NCI-H446 (cell line): ENCODE measurements at places on chromosomes 3 and 15.

DNA sequence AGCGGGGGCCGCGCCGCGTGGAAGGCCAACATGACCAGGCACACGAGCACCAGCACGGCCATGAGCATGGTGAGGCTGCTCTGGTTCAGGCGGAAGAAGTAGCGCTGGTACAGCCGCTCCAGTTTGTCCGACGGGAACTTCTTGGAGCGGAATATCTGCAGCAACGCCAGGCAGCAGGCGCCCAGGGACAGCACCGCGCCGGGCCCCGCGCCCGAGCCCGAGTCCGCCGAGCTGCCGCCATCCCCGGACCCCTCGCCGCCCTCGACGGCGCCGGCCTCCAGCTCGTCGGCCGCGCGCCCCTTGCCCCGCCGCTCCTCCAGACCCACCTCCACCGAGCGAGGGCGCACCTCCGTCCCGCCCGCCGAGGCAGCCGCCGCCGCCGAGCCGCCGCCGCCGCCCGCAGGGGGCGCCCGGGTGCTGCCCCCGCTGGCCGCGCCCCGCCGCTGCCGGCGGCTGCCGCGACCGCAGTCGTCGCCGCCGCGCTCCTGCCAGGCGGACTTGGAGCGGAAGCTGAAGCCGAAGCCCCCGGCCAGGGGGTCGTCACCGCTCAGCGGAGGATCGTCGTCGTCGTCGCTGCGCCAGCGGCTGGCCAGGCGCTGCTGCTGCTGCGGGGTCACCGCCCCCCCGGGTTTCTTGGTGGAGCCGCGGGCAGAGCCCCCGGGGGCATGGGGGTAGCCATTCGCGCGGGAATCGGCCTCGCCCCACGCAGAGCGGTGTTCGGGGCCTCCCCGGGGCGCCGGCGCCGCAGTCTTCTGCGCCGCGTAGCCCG is 957 bp downstream of the ADCY5 start:
- no peak for DNase-seq

GRCh38 chr15:63986185-63986680 is 60.1 kb downstream of the DAPK2 start:
- DNase-seq = no peak

DNA sequence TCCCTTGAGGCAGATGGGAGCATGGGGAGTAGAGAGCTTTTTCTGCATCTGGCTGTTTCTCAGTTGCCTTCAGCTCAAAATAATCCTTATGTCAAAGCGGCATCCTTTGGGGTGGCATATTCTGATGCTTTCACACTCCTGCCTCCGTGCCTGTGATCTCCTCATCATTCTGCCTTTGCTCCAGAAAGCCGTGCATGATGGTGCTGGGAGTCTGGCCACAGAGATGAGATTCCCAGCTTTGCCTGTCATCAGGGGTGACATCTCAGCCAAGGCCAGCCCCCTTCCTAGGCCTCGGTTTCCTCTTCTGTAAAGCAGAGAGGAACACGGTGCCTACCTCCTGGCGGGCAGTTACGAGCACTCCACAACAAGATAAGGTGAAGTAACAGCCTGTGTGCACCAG is 96.3 kb upstream of the ALDH1A3 start:
- no peak for DNase-seq

DNA sequence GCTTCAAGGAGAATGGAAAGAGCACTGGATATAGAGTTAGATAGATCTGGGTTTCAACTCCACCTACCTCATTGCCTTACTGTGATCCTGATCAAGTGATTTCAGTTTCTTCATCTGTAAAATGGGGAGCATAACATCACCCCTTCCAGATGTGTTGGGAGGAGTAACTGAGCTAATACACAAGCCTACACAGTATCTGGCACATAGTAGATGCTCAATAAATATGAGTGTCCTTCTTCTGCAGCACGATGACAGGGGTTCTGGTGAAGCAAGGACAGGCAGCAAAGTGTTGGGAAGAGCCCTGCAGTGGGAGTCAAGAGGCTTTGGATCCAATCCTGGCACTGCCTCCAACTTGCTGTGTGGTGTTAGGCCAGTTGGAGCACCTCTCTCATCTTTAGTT is 270.0 kb downstream of the UACA start:
- DNase-seq = no peak

DNA sequence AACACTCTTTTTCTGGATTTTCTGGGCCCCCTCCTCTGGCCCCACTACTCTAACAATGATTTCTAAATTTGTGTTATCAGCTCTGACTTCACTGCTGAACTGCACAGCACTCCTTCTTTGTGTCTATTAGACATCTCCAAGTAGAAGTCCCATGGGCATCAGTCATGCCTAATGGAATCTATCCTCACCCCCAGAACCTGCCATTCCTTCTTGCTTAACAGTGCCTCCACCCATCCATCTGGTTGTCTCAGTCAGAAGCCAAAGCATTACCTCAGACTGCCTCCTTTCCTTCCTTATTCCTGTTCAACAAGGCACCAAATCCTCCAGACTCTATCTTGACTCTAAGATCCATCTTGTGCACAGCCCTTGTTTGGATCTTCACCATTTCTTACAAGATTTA is 36.2 kb downstream of the SSR3 start:
- peak; percentile 55 for DNase-seq

- DNase-seq = no peak
Observed at GRCh38 chr3:56366641-56367162, 101.6 kb downstream of the ERC2 start.

DNA sequence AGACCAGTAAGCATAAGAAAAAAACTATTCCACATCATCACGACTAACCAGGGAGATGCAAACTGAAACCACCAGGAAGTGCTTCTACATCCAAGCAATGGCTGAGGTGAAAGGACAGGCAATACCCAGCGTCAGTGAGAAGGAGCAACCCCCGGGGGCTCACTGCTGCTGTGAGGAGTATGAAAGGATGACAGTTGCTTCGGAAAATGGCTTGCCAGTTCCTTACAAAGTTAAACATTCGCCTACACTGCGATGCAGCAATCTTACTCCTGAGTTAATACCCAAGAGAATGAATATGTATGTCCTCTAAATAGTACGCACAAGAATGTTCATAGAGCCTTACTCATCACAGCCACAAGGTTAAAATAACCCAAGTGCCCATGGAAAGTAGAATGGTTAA is 13.3 kb upstream of the PLXNA1 start:
- no peak for DNase-seq

GRCh38 chr3:18474202-18474601 is 49.1 kb upstream of the SATB1 start:
- no peak for DNase-seq

DNA sequence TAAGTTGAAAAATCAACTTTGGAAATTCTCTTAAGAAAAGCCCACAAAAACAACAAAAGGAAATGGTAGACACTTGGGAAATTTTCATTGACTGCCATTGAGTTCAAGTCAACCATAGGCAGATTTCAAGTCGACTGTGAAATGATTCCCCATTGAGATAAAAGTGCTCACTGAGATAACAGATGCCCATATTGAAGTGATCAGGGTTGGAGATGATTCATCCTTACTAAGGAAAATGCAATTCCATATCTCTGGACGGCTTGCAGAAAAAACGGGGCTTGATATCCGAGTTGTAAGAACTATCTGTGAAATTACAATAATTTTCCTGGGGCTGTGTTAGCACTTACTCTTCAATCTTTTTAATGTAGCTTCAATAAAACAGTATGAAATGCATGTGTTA is 373.1 kb upstream of the THRB start:
- no peak for DNase-seq

DNA sequence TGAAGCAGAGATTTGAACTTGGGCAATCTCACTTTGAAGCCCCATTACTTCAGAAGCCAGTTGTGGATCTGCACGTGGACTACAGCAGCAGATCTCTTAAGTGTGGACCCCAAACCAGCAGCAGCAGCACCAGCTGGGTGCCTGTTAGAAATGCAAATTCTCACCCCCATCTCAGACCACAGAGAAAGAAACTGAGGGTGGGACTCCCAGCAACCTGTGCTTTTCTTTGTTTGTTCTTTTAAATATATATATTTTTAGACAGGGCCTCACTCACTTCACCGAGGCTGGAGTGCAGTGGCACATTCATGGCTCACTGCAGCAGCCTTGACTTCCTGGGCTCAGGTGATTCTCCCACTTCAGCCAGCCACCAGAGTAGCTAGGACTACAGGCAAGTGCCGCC is 53.2 kb downstream of the SLTM start:
- no peak for DNase-seq

DNA sequence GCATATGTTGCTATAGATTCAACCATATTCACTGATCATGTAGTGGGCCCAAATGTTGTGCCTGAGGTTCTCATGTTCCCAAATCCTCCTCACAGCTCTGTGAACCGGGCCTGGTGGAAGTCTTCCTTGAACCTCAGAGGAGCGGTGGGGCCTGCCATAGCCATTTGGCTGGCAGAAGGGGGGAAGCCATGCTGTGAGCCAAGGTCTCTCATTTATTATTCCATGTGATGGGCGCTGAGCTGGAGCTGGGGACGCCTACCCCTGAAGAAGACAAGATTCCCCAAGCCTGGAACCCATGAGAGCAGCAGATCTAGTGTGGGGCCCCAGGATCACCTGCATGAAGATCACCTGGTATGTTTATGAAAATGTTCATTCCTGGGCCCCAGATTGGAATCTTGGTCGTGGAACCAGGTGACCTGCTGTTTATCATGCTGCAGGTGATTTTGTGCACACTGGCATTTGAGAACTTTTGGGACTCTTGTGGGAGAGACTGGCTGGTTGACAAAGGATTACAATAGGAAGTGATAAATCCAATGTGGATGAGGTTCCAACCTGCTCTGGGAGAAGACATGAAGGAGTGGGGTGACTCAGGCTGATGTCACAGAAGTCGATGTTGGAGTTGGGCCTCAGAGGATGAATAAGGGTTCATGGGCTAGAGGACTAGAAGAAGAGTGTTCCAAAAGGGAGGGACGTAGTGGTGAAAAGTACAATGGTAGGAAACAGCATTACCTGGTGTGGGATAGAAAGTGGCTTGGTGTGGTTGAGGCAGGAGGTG is 102.1 kb downstream of the ASB7 start:
- no peak for DNase-seq

GRCh38 chr3:43159876-43160255 is 54.0 kb upstream of the POMGNT2 start:
- no peak for DNase-seq

DNA sequence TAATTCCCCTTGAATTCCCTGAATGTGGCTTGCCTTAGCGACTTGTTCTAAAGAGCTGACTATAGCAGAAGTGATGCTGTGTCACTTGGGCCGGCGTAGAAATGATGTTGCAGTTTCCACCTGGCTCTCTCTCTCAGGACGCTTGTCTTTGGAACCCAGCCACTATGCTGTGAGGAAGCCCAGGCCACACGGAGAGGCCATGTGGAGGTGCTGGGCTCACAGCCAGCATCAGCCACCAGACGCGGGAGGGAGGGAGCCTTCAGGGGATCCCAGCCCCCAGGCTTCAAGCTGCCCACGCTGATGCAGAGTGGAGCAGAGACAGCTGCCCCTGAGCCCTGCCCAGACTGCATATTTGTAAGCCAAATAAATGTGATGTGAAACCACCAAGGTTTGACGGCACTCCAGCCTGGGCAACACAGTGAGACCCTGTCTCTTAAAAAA is 18.6 kb downstream of the RNU5B-1 start:
- DNase-seq = peak; percentile 34

DNA sequence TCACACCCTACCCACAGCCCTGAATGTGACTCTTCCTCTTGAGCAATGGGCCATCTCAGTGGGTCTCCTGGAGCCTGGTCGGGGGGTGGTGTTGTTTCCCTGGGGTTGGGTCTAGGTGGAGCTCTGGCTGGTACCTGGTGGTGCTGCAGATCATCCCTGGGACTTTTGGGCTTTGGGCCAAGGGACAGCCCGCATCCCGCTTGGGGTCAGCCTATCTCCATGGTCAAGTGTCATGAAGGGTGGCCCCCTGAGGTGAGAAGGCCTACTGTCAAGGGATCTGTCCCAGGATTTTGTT is 202.0 kb downstream of the UBE3A start:
- no peak for DNase-seq

DNA sequence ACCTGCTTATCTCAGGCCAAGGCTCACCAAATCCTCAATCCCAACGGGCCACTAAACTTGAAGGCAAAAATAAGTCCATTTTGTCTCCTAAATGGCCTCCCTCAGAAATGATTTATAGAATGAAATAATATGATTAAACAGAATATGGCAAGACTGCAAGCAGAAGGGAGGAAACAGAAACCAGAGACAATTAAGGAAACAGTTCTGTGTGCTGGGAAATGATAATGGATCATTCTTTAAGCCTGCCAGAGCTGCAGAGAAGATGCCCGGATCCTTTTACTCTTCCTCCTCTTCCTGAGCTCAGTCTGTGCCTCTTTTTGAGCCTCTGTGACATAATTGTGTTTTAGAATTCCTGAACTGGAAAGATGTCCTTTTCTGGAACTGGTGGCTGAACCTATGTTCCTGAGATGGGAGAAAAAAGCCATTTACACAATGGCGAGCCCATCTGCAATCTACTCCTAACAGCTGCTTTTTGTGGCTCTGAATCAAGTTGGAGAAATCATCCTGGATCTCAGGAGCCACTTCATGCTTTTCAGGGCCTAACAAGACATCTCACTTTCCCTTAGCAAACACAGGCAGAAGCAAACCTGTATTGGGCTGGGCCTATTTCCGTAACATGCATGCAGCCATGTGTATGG is 2.8 kb upstream of the ABHD2 start:
- DNase-seq = no peak

DNA sequence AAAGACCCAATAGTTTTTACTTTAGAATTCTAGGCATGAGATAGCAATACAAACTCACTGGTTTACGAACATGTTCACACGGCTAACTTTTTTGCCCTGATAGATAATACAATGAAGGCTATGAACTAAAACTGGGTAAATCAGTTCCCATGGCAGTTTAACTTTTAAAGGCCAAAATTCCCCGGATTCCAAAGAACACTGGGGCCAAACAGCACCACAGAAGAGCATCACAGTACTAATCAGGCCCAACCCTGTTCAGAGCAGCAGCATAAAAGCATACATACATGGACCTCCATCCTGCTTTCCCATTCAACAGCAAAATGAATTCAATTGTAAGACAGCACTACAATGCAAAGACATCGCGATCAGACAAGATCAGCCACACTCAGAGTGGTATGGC is 540.3 kb upstream of the CCDC54 start:
- no peak for DNase-seq

DNA sequence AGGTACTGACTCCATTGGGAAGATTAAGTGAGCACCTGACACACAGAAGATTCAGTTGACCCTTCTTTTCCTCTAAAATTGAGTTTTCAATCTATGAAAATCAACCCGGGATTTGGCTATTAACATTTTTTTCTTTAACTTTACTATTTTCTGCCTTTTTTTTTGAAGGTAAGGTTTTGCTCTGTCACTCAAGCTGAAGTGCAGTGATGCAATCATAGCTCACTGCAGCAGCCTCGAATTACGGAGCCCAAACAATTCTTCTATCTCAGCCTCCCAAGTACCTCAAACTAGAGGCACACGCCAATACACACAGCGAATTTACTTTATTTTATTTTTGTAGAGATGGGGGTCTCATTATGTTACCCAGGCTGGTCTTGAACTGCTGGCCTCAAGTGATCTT is 1029.5 kb downstream of the MCTP2 start:
- DNase-seq = no peak

- no peak for DNase-seq
Observed at GRCh38 chr3:124919756-124920155, 14.8 kb downstream of the MUC13 start.
